ENCODE measurements at places on chromosomes 7 and 10.

- no peak for DNase-seq
Observed at GRCh38 chr7:139748941-139749340, 28.9 kb downstream of the HIPK2 start.

DNA sequence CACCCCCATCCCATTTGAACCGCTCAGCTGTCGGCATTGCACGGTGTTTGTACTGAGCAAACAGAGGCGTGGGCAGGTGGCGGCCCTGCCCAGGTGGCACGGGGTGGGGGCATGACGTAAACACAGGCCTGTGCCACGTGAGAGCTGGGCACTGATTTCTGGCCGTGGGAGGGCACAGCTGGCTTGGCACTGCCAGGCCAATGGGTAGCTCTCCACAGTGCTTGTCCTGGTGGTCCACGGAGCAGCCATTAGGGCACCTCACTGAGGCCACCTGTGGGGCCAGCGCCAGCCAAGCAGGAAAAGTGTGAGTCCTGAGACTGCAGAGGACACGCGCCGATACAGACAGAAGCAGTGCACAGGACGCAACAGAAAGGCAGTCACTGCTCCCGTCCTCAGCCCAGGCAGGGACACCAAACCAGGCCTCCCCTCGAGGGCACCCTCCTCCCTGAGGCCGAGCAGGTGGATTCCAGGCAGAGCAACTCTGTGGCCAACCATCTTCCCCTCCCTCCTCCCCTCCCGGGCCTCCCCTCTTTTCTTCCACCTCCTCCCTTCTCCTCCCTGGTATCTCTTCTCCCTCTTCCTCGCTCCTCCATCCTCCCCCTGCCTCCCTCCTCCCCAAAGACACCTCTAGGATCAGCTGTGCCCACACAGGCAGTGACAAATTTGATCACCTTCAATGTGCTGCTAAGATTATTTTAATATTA lies 258.7 kb downstream of the ELFN1 start:
- DNase-seq, result no peak

- DNase-seq, result no peak
Observed at GRCh38 chr10:7315906-7316305, 94.9 kb downstream of the SFMBT2 start.

- no peak for DNase-seq
Observed at GRCh38 chr10:53395449-53395848, 622.9 kb upstream of the MBL2 start.

- DNase-seq, result no peak
Observed at GRCh38 chr10:77593771-77594470, 43.7 kb downstream of the KCNMA1 start.

- DNase-seq, result no peak
Observed at GRCh38 chr10:119395280-119396007, 147.1 kb downstream of the RGS10 start.

GRCh38 chr7:1767524-1767923 lies 97.4 kb downstream of the ELFN1 start:
- no peak for DNase-seq

DNA sequence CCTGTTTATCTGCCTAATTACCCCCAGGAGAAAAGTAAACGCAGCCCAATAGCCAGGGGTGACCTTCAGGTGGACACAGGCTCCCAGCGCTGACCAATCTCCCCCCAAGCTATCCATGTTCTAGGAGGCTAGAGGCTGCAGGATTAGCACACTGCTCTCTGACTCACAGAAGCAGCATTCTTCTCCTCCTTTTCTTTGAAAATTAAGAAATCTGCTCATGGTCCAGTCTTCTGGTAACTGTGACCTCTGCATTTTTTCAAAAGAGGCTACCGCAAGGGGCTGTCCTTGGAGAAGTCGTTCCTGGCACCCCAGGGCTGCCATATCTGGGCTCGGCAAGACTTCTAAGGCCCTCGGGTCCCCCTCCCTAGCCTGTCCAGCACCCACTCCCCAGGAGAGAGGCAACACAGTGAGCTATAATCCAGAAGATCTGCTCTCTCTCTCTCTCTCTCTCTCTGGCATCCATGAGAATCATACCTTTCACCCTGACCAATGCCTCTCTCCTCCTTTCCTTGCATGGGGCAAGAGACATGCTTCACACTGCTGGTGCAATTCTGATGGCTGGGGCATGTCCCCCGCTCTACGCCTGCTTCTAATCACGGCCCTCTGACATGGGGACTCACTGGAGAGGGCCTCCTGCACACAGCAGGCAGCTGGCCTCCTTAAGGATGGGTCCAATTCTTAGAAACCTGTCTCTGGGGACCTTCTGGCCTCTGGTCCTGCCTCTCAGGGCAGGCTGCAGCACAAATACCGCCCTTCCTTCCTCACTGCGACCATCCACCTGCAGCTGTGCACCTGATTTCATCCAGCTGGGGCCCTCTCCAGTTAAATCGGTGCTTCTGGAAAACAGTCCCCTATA lies 27.3 kb downstream of the ANXA11 start:
- DNase-seq, result no peak

- peak; percentile 29 for DNase-seq
Observed at GRCh38 chr7:37495574-37496184, 47.0 kb upstream of the ELMO1 start.

DNA sequence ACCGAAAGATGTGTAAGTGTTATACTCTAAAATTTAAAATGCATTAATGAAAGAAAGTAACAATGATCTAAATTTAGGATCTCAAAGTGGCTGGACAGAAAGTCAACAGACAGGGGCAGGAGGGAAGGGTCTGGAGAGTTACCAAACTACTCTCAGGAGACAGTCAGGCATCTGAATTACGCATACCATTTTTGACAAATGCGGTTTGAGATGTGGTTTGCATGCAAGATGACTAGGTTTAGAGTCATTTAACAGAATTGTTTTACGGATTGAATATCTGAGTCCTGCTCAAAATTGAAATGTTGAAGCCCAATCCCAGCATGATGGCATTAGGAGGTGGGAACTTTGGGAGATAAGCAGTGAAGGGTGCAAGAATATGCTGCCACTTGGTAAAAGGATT lies 314.1 kb downstream of the WDR11 start:
- DNase-seq, result no peak

DNA sequence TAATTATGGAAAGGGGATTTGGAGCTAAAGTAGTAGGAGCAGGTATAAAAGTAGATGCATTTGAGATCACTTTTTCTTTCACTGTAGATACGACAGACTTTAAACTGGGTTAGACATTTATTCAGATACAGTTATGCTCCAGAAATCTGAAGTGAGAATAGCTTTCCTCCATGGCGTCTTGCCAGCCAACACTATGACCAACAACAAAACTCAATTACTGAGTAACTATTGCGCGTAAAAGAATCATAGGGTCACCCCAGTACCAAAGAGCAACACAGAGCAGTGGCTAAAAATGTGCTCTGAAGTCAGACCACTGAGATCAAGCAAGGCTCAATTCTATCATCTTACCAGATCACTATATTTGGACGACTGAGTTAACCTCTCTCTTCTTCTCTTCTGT lies 262.5 kb upstream of the SORCS1 start:
- peak; percentile 44 for DNase-seq

- DNase-seq, result no peak
Observed at GRCh38 chr10:122149561-122150505, 121.3 kb upstream of the BTBD16 start.

DNA sequence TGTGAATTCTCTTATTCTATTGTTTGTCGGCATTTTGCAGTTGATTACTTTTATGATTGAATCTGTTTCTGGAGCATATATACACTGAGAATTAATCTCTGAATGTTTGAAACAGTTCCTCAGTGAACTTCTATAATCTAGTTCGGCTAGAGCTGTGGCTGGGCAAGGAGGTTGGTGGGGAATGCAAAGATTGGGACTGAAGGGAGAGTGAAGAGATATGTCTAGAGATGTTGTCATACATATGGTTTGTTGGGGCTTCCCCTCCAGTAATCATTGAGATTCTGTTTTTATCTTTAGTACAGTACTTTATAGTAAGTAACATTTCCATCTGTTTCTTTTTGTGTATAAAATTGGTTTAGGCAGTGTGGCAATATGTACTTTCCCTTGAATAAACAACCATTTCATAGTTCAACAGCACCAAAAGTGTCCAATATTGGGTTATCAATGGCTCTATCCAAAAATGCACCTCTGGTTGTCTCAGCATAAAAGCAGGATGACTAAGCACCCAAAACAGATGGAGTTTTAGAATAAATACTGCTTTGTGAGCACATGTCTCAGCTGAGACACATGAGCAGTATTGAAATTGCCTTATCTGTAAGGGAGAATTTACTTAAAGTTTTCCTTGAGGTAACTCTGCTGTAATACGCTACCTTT lies 36.7 kb downstream of the WAC start:
- DNase-seq, result no peak

DNA sequence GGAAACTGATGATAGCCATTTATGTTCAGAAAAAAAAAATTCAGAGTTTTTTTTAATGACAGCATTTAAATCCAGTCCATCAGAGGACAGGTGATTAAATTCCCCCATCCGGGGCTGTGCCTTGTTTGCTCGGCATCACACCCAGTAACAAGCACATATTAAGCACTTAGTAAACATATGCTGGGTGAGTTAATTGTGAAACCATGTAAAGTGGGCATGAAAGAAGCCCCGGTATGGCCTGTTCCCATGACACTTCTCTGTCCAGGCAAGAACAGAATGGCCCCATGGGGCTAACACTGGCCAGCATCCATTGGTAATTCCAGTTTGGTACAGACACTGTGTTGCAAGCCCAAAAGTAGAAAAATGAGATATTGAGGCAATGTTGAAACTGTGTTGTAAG lies 220.8 kb upstream of the RNF32 start:
- DNase-seq, result no peak

GRCh38 chr10:1608851-1609647 lies 128.3 kb downstream of the ADARB2 start:
- DNase-seq, result no peak

DNA sequence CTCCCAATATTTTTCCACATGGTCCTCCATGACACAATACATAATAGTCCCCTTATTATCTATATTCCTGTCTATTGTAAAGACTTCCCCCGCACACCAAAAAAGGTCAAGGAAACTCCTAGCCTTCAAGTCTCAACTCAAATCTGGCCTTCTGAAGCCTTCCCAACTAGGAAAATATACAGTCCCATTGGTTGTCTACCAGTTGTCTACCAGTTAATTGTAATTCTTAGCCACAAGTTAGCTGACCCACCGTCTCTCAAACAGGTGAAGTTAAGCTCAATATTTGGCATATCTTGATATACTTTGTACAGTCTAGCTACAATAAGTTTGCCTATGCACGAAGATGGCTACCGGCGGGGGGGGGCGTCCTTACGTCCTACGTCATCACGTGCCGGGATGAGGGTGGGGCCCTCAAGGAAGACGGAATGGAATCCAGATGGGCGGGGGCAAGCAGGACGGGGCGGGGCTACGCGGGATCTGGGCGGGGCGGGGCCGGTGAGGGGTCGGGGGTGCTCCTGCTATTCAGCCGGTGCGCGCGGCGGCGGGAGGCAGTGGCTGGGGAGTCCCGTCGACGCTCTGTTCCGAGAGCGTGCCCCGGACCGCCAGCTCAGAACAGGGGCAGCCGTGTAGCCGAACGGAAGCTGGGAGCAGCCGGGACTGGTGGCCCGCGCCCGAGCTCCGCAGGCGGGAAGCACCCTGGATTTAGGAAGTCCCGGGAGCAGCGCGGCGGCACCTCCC lies at the start of gene AHR:
Gene AHR, plus strand, starts transcription at position 551 of the 738 bp plus-strand sequence. CDS start 613 bp downstream, outside the sequence.
- peak; percentile 84 for DNase-seq

DNA sequence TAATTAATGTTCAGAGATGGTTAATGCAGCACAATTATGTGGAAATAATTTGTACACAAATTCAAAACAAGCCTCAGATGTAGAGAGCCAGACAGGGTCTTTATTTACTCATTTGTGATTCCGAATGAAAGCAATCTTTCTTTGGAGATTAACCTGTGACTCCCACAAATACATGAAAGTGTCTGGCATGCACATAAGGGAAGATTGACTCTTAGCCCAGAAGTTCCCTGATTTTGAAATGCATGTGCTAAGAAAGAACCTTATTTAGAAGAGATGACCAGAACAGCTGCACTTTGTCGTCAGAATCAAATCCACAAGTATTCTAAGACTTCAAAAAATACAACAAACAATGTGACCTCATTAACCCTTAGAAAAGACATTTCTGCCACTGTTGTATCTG lies 45.1 kb downstream of the RNLS start:
- DNase-seq, result no peak

GRCh38 chr7:152131981-152132494 lies 106.6 kb downstream of the GALNT11 start:
- no peak for DNase-seq

DNA sequence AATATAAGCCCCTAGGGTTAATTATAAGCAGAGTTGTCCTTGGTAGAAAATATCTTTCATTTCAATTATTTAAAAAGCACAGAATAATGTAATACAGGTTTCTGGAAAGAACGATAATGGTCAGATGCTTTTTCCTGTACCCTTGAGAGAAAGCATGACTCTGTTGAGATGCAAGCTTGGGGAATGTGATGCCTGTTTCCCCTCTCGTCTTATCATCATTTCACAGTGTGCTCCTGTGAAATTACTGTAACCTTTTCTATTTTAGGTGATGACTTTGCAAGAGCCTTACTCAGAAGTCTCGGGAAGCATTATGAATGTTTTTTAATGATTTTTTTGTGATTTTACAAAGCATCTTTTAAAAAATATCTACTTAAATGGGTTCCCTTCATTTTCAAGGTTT lies 243.0 kb downstream of the POLR1F start:
- no peak for DNase-seq

DNA sequence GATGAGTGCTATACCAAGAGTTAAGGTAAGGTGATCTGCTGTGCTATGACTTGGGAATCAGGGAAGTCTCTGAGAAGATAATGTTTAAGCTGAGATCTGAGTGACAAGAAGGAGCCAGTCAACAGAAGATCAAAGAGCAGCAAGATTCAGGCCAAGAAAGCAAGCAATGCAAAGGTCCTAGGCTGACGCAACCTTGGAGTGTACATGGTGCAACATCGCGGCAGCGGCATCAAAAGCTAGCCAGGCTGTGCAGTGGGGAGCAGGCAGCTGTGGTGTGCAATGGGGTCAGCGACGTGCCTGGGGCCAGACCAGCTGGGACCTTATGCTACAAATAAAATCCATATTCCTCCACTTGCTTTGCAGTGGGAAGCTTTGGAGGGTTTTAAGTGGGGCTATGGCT lies 324.1 kb downstream of the LRMDA start:
- DNase-seq, result no peak

DNA sequence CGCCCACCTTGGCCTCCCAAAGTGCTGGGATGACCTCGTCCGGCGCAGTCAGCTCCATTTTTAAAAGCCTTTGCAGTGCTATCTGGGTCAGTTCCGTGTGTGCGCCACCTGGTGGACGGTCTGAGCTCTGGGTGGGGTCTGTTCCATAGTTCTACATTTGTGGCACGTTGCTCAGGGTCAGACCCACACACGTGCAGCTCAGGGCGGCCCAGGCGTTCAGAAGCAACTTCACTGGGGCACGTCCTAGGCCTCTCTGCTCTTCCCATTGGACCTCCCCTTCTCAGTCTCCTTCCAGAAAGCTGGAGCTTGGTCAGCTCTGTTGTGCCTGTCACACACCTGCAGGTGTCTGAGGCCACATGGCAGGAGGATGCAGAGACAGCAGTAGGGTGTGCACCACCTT lies 137.9 kb downstream of the DNAJB6 start:
- no peak for DNase-seq

- peak; percentile 55 for DNase-seq
Observed at GRCh38 chr10:59674215-59674836, 35.3 kb downstream of the SLC16A9 start.
